ENCODE measurements at places on chromosomes 12 and 14. TPM values are rescaled to one million over a fixed set of nuclear protein-coding genes. Genes with fewer than 3 reads are reported as not detected.

GRCh38 chr12:115953450-115953849 lies 324.0 kb downstream of the MED13L start:
- DNase-seq: no peak

GRCh38 chr12:62512901-62513300 lies 46.3 kb downstream of the MON2 start:
- DNase-seq: no peak

DNA sequence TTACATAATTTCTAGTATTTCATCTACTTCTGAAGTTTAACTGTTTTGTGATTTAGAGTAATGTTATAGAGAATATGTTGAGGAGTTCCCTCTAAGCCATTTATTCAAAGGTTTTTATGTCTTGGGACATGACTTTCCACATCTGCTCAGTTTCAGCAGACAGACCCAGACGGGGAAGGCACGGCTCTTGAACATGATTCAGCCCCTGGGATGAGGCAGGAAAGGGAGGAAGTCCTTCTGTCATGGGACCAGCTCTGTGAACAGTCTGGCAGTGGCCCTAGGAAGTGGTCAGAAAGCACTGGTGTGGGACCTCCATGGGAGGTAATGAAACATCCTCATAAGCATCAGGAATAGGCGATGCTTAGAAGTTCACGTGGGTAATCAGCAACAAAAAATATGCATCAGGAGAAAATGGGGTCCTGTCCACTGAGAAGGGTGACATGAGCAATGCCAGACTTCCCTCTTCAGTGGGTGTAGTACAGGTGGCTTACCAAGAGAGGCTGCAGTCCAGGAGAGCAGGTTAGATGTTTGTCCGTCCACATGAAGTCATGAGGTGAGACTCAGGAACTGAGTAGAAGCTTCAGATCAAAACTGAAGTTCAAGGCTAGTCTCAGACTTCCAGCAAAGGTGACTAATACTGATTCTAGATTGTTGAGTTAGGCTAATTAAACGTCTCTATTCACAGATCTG lies 248.5 kb downstream of the IPO8 start:
- no peak for DNase-seq

DNA sequence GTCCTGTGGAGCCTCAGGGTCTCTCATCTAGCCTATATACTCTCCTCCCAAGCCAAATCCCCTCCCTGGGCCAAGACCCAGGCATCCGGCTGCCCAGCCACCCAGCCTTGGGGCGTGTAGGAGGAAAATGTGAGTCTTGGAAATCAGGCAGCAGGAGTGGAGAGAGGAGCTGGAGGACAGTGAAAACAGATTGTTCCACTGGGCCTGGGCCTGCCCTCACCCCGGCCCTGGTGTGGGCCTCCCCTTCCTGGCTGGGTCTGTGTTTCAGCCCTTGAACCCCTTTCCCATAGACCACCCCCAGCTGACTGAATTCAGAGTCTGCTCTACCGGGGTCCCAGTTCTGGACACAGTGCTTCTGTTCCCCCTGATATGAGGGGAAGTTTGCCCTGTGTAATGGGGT lies 6.7 kb downstream of the ITGA5 start:
- peak; percentile 76 for DNase-seq

DNA sequence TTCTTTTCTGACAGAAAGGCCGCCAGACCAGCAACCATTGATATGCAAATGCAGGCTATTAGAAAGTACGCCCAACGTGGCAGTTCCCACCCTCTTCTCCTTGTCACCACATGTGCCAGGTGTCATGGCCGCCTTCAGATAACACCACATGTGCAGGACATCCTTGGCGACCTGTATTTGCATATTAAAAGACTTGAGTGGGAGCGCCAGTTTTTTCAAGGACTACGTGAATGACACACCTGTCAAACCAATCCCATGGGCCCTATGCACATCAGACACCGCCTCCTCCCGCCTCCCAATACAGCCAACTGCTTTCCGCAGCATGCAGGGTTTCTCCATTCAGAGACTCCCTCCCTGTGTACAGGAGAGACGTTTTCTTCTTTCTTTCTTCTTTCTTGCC lies 318.6 kb upstream of the FAR2 start:
- DNase-seq: no peak

DNA sequence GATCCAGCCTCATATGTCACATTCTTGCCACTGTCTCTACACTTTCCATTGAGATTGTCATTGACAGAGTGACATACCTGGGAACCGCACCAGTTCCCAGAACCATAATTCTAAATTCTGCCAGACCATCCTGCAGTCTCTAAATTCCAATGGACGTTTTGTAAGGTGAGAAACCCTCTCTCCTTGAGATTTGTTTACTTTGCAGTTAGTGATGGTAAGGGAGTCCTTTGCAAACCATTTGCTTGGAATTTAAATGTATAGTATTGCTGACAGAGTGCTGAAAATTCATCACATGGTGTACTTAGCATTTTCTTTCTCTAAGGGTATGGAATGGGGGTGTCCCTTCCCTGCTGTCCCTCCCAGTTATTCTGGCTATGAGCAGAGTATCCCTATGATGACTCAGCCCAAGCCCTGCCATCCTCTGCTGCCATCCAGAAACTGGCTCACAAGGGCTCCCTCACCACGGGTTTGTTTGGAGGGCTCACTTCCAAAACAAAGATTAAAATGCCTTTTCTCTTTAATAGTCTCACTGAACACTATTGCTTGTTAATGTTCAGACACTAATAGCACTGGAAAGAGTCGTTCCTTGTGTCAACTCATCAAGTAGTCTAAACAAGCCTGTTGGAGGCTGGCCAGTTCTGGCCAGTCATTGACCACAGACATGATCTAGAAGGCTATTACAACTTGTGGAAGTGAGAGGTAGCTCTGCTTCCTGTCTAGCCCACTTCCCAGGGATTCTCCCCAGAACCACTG lies 129.0 kb upstream of the HMGA2 start:
- no peak for DNase-seq

DNA sequence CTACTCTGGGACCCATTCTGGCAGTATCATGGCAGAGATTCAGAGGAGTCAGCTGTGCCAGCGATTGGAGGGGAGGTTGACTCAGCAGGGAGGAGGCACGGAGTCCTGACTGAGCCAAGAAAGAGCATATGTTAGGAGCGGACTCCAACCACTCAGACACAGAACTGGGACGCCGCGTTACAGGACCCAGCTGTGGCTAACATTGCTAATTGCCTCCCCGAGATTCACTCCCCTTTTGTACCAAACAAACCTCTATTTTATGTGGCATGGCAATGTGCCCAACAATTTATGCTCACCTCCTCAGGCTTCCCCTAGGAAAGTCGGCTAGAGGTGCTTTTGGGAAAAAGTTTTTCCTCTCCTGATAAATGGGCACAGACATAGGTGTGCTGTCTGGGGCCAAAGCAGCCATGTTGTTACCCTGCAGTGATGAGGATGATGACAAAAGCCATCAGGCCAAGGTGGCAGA lies 15.2 kb upstream of the CLIP1 start:
- peak; percentile 81 for DNase-seq

DNA sequence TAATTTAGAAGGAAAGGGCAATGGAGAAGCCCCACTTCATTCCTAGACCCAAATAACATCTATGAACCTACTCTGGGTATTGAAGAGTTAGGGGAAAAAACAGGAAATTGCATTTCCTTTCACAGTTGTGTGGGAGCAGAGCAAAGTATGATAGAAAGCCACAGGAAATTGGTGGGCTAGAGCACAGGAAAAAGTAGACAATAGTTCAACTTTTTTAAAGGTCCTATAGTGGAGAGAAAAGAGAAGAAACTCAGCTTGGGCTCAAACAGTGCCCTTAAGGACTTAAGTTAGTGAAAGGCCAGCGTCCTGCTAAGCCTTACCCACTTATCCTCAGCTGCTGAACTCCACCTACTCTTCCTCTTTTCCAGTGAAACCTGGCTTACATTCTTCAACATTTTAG lies 258.1 kb downstream of the DPY19L2 start:
- no peak for DNase-seq

GRCh38 chr12:19451196-19451595 lies 11.9 kb downstream of the AEBP2 start:
- no peak for DNase-seq

- no peak for DNase-seq
Observed at GRCh38 chr14:42980419-42980818, 1373.7 kb downstream of the LRFN5 start.

- no peak for DNase-seq
Observed at GRCh38 chr12:10392394-10392930, 2.6 kb upstream of the KLRK1 start.

DNA sequence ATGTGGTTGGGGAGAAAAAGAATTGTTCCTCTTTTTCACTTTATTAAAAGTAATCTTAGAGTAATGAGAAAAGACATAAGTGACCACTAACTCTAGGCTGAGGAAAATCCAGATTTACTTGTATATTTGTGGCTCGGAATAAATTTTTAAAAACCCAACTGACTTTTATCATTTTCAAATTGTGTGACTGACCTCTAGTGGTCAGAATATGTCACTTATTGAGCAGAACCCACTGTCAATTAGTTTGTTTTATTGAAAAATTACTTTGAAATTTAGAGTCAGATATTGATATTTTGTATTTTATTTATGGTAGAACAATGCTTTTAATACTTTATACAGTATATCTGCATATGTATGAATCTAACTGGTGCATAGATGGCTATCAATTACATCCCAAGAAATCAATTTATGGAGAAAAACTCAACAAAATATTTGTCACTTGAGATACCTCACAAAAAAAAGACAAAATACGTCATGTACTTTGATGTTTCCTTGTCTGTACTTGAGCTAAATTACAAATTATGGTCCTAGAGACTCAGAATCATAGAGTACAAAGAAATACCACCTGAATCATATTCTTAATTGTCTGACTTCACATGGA lies 229.4 kb downstream of the CNTN1 start:
- DNase-seq: no peak

DNA sequence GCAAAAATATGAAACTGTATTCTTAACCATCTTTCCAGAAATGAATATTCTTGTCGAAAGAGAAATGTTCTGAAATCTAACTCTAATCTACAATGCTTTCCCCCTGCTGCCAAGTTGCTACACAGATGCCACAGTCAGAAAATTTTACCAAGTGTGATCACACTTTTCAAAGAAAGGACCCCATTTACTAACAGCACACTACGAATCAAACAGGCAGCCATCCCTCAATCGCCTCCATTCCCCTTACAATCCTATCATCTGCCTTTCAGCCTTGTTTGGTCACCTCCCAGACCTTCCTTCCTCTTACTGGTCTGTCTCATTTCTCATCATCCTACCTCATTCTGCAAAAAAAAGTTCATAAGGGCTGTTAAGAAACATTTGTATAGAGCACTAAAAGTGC lies 190.1 kb downstream of the MED13L start:
- no peak for DNase-seq

- DNase-seq: no peak
Observed at GRCh38 chr14:54338696-54339317, 58.0 kb upstream of the CDKN3 start.

DNA sequence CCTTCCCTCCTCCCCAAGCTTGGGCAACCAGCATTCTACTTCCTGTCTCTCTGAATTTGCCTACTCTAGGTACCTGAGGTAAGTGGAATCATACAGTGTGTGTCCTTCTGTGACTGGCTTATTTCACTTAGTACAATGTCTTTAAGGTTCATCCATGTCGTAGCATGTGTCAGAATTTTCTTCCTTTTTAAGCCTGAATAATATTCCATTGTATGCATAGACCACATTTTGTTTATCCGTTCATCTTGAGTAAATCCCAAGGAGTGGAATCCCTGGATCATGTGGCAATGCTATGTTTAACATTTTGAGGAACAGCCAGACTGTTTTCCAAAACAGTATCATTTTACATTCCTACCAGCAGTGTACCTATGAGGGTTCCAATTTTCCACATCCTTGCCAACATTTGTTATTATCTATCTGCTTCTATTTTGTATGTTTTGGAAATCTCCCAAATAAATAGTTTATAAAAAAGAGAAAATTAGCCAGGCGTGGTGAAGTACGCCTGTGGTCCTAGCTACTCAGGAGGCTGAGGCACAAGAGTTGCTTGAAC lies 12.4 kb downstream of the HSP90AA1 start:
- no peak for DNase-seq

DNA sequence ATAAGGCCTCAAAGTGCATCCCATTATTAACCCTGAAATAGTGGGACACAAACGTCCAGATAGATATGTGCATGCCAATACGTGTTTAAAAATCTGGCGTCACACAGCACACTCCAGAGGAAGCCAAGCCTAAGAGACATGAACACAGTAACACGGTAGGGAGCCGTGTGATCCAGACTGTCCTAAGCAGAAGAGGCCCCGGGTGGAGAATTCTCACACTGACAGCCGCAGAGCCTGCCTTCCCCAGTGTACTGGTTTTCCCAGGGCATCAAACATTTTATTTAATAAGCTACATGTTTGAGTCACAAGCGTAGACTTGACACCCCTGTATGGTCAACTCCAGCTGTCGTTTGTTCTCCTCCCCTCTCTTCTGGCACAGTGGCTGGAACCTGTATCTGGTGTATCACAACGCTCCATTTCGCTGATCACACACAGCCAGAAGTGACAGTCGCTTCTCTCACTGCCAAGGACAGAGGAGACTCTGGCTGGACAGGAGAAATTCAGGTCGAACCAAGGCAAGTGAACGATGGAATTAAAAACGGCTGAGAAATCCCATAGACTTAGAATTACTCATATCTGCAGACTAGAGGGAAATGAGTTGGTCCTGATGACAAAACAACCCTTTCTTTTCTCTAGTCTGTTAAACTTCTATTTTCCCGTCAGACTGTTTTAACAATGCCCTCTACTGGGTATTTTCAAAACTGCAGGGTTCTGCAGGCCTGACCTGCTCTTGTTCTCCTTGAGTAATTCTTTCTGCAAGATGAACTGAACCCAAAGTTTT lies 359.9 kb downstream of the RGS6 start:
- DNase-seq: no peak

- DNase-seq: no peak
Observed at GRCh38 chr14:34425095-34425851, 36.8 kb downstream of the SPTSSA start.

DNA sequence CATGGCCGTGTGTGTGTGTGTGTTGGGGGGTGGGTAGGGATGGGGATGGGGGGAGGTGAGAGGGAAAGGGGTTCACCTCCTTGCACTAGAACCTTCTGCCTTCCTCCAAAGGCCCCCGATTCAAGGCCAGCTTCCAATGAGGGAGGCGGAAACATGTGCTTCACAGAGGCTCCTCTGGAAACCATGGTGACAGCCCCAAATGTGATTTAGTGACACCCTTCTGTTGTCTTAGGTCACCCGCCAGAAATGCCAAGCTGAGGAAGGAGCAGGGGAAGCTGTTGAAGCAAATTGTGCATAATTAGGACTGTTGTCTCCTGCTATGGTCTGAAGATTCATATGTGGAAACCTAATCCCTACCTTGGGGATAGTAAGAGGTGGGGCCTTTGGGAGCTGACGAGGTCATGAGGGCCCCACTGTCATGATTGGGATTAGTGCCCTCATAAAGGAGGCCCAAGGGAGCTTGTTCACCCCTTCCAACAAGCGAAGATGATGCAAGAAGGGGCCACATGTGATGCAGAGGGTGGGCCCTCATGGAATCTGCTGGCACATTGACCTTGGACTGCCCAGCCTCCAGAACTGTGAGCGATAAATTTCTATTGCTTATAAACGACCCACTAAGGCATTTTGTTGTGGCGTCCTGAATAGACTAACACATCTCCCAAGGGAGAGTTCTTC lies 95.2 kb downstream of the AACS start:
- peak; percentile 5 for DNase-seq

NINJ2 gene
- total RNA-seq: 5.6 TPM

ZNF664 gene
- 56.4 TPM for total RNA-seq

RASSF9 gene
- total RNA-seq: 6.2 TPM

CPNE6 gene
- 0.32 TPM for total RNA-seq

REM2 gene
- 0.23 TPM for total RNA-seq

Data from posterior vena cava (tissue), 2 donors.